Fibroblast of skin of left quadriceps (primary cell): ENCODE measurements at places on chromosomes 6 and 20.

DNA sequence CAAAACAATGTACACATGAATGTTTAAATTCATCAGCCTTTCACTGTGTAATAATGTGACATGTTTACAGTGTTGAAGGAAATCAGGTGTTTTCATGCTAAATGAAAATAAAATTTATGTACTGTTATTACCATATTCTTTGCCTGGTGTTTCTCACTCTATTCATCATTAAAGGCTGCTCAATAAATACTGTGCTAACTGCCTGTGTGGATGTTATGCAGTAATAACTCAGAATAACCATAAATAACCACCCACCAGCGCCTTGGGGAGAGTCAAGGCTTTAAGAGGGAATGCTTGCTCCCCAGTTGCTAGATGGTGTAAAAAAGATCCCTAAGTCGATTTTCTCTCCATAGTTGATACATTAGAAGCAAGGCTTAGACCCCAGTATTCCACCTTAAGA, 299.9 kb downstream of the EYA4 start:
- DNase-seq: no peak

- no peak for DNase-seq
Measured at GRCh38 chr6:6788394-6789032, 200.0 kb downstream of the LY86 start.

DNA sequence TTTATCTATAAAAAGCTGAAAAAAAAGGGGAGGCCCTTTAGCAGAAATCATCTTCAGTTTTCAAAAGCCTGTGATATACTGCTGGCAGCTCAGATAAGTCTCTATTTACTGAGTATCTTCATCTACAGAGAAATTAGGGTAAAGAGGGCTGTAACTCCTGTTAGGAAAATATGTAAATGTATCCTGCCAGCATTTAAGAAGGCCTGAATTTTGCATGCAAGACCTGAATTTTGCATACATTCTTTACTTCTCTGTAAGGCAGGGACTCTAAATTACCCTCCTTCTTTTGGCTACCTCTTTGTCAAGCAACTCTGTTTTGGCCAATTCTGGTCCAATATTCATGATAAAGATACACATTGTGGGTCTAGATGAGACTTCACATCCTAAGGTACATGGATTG, 150.6 kb upstream of the SPACA1 start:
- no peak for DNase-seq

DNA sequence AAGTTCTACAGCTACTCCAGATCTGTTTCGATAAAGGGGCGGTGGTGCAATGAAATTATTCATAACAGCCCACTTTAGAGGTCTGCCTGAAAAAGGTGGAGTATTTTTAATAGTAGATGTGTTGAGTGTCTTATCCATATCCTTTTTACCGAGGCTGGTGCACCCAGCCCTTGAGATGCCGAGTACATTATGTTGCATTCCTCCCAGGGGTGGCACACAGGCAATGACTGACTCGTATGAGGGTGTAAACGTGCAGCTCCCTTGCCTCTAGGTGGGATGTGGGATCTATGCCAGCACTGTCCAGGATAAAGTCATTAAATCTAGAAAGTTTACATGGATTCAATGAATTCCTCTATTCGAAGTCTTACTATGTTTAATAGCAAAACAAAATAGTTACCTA, 355.6 kb downstream of the PLCB1 start:
- DNase-seq: no peak

- no peak for DNase-seq
Measured at GRCh38 chr6:52152711-52153160, 33.4 kb upstream of the IL17A start.

DNA sequence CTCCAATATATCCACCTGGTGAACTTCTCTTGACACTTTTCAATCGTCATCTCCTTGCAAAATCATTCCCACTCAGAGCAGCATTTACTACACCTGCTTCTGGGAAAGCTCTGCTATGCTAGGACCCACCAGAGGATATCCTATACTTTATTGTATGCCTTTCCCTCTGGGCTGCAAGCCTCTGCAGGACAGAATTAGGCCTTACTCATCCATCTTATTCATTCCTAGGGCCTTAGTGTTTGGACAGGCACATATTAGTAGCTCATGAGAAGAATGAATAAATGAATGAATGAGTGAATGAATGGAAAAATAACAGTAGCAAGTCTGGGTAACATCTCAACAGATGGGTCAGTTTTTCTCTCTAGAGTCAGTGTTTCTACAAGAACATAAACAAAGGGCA, 216.1 kb downstream of the MAFB start:
- DNase-seq: no peak
